ENCODE measurements at places on chromosomes 16 and 17.

DNA sequence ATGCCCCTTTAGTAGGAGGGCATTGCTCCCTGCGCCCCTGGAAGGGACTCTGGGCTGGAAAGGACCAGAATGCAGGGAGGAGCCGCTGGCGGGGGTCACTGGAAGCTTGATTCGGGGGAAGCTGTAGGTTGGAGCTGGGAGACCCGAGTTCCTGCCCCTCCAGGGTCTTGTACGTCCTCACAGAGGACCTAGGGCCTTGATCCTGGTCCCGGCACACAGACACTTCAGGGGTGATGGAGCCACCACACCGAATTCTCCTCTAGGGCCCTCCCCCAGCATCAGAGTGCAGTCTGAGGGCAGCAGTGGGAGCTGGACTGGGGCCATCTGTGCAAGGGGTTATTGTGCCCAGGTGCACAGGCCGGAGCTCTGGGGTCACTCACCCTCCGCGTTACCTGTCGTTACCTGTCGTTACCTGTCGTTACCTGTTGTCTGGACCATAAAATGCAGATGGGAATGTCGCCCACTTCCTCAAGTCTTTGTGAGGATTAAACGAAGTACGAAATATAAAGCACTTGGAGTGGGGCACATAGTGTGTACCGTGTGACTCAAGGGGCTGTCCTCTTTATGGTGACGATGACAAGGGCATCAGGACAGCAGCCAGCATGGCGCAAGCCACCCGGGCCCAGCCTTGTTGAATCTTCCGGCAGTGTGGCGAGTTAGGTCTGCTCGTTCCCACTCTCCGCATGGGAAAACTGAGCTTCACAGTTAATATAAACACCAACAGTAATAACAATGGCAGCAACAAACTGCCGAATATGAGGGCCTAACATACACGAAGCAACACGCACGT lies 48.6 kb downstream of the CMIP start:
- DNase-seq = no peak

DNA sequence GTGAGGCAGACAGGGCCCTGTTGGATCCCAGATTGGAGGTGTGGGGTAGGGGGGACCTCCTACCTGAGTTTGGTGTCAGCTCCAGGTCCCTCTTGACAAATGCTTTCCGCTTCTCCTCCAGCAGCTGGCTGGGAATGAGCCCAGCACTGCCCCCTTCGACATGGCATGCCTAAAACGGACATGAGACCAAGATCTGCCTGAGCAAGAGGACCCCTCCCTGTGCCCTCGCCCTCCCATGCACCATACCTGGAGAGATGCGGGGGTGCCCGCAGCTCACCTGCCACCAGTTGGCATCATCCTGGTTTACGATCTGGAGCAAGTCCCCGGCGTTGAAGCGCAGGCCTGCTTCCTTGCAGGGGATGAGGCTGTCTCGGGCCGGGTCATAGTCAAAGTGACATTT lies 26.2 kb downstream of the MPP2 start:
- no peak for DNase-seq

GRCh38 chr17:57906910-57907309 lies 48.3 kb downstream of the CUEDC1 start:
- no peak for DNase-seq

- no peak for DNase-seq
Measured at GRCh38 chr16:19916064-19916463, 31.4 kb upstream of the GPRC5B start.

DNA sequence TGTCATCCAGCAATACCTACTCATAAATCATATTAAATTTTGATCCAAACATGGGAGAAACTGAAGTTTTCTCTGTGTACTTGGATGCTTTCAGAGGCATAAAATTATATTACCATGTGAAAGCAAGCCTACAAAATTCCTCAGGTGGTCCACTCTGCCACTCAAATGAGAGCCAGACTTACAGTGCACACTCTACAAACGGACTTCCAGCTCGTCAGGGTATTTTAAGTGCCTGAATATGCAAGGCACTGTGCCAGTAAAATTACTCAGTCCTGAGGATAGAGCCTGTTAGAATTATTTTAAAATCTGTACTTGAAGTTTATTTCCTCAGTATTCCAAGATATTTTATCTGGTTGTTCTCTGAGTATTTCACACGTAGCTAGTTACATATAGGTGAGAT lies 54.5 kb downstream of the TENT4B start:
- no peak for DNase-seq

GRCh38 chr17:30234964-30235363 lies 533 bp downstream of the SLC6A4 start:
- no peak for DNase-seq

DNA sequence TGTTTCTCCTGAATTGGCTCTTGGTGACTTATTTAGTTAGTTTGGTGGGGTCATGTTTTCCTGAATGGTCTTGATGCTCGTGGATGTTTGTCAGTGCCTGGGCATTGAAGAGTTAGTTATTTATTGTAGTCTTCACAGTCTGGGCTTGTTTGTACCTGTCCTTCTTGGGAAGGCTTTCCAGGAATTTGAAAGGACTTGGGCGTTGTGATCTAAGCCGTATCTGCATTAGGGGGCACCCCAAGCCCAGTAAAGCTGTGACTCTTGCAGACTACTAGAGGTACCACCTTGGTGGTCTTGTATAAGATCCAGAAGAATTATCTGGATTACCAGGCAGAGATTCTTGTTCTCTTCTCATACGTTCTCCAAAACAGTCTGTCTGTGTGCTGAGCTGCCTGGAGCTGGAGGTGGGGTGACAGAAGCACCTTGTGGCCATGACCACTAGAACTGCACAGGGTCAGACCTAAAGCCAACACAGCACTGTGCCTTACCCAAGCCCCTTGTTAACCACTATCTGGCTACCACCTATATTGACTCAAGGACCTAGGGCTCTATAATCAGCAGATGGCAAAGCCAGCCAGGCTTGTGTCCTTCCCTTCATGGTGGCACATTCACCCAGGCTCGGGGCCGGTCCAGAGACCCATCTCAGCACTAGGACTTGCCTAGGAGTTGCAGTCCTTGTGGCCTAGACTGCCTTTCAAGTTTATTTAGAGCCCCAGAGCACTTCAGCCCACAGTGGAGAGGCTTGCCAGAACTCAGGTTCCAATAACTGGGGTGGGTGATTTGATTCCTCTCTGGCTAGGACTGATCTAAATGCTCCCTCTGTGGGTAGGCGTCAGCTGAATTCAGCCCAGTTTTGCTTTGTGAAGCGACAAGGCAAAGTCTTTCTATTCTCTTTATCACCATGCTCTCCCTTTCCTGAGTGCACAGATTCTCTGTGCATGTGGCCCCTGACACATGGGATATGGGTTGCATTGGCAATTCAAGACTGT lies 11.0 kb downstream of the RNF135 start:
- DNase-seq = no peak

DNA sequence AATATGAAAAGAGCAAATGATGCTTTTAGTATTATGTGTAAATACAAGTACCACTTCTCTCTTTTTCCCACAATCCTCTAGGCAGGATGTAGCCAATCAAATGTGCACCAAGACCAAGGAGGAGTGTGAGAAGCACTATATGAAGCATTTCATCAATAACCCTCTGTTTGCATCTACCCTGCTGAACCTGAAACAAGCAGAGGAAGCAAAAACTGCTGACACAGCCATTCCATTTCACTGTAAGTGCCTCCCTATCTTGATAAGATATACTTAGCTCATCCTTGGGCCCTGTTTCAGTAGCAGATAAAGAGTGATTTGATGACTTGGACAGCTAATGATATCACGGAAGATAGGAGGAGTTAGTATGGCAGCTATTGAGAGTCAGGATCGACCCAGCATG lies 33.7 kb downstream of the TADA2A start:
- DNase-seq = no peak

GRCh38 chr16:83732536-83732935 lies 75.2 kb upstream of the HSBP1 start:
- no peak for DNase-seq

- no peak for DNase-seq
Measured at GRCh38 chr16:50466170-50466569, 82.0 kb upstream of the NKD1 start.

DNA sequence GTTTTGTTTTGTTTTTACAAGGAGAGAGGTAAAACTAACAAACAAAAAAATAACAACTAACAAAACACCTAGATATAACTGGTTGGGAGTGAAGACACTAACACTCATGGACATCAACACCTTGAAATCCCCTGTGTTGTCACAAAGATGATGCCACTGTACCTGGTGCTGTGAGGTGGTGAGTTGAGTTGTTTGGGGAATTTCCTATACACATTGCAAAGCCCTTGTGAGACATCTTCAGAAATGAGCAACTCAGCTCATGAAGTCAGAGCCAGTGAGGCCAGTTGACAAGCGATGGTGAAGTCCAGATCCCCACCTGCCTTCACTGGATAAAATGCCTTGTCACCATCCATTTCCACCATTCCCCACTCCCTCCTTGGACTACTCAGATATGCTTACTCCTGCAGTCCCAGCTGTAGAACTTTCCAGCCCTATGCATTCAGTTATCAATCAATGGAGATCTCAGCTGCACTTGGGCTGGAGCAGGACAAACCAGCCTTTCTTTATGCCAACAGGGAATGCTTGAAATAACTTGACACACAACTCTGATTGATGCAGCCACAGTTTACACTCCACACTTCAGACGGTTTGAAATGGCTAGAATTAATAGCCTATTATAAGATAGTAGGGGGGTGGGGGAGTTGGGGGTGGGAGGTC lies 22.2 kb downstream of the ANKFN1 start:
- DNase-seq = no peak

GRCh38 chr17:52147431-52147830 lies 11.1 kb downstream of the CA10 start:
- no peak for DNase-seq

GRCh38 chr17:77875051-77875780 lies 83.3 kb upstream of the TNRC6C start:
- no peak for DNase-seq

- peak; percentile 80 for DNase-seq
Measured at GRCh38 chr16:22948603-22949368, 134.8 kb downstream of the HS3ST2 start.

DNA sequence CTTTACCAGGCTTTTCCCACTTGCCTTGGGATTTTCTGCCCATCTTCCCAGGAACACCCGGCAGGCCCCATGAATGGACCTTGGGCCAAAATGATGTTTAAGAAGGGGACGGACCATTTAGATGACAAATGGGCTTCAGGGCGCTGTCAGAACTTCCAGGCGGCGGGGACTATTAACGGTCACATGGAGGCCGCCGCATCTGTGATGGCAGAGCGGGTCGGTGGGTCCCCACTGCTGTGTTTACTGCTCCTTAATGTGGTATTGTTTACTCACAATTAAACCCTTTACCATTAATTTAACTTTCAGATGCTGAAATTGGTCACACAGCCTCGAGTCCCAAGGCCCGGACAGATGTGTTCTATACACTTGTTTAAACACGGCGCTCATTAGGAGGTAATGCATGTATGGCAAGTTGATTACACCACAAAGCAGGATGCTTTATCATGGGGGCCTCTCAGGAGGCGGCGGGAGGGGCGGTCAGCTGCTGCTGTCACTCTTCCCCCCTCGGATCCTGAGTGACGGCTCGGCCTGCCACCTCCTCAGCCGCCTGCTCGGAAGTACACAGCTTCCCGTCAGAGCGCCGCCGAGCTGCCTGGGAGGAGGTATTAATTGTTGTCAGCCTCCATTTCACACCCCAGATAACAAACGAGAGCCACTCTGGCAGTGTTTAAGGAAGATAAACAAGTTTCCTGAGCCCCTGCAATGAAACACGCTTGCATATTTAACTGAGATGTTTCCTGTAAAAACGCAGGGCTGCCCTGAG lies 83.9 kb upstream of the IRX3 start:
- DNase-seq = no peak

GRCh38 chr16:53093162-53093744 lies 38.5 kb downstream of the CHD9 start:
- no peak for DNase-seq
